ENCODE measurements at places on chromosomes 4 and X.

- DNase-seq, result no peak
These were observed 945.1 kb downstream of the ADGRL3 start for GRCh38 chr4:62145276-62145675.

- no peak for DNase-seq
These were observed 34.8 kb upstream of the MAP9 start for GRCh38 chr4:155411546-155411945.

DNA sequence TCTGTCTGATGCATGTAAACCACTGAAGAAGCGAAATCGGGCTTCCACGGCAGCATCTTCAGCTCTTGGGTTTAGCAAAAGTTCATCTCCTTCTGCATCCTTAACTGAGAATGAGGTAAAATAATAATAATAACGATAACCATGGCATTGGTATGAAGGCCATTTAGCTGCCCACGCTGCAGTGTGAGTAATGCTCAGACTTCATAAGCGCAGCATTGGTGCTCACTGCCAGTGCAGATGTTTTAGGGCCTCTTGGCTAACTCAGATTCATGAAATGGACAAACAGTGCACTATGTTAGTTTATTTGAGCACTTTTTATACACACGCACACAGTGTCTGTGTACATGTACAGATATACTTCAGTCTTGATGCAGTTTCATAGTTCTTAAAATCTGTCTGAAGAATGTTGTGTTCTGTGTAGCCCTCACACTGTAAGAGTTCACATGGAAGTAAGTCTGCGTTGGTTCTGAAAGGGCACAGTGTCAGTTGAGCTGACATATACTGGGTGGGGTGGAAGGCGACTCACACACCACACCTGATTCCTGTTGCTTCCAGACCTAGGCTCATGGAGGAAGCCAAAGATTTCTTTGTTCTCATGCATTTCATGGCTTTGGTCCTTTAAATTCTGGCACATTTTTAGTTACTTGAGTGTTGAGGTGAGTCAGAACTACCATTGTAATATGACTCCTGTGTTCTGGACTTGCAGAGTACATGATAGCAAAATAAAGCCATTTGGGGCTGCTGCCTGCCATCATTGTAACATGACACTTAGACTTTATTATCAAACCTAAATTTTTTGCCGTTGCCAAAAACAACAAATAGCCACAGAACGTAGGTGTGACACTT, 68.7 kb downstream of the NSD2 start:
- no peak for DNase-seq

- no peak for DNase-seq
These were observed 46.1 kb upstream of the TSPAN7 start for GRCh38 chrX:38515291-38515690.

DNA sequence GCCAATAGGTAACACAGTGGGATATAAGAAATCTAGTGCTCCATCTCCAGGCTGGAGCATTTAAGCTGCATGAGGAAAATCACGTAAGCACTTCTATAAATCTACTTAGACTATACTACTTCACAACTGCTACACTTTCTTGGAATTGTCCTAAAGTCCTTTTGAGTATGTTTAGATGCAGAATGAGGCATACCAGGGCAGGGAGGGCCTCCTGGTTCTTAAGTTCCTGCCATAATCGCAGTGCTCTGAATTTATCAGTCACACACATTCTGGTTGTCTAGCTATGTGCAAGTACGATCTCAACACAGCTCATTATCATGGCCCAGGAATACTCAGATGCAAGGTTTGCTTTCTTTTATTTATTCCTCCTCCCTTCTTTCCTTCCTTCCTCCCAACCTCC, 130.3 kb downstream of the GUCY2F start:
- no peak for DNase-seq

DNA sequence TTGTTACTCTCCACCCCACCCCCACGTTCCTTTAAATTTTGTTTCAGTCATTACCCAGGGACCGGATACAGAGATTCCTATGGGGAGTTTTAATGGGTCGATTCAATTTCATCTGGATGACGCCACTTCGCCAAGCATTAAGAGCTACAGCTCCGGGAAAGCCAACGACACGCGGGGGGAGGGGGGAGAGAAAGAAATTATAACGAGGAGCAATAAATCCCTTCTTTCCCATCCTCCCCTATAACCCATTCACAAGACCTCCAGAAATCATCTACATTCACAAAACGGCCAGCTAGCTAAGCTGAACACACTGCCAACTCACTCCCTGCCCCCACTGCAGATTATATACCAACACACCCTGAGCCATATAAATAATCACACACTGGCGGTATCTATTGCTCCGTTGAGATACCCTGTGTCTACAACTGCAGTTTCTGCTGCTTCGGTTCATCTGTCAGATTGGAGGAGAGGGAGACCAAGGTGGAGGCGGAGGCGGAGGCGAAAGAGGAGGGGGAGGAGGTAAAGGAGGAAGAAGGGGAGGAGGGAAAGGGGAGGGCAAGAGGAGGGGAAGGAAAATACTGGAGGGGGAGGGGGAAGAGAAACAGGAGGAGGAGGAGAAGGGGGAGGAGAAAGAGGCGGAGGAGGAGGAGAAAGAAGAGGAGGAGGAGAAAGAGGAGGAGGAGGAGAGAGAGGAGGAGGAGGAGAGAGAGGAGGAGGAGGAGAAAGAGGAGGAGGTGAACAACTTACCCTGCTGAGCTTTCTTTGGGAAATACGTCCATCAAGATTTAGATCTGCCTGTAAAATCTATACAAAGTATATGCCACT, 113.9 kb upstream of the VAMP7 start:
- DNase-seq, result no peak

DNA sequence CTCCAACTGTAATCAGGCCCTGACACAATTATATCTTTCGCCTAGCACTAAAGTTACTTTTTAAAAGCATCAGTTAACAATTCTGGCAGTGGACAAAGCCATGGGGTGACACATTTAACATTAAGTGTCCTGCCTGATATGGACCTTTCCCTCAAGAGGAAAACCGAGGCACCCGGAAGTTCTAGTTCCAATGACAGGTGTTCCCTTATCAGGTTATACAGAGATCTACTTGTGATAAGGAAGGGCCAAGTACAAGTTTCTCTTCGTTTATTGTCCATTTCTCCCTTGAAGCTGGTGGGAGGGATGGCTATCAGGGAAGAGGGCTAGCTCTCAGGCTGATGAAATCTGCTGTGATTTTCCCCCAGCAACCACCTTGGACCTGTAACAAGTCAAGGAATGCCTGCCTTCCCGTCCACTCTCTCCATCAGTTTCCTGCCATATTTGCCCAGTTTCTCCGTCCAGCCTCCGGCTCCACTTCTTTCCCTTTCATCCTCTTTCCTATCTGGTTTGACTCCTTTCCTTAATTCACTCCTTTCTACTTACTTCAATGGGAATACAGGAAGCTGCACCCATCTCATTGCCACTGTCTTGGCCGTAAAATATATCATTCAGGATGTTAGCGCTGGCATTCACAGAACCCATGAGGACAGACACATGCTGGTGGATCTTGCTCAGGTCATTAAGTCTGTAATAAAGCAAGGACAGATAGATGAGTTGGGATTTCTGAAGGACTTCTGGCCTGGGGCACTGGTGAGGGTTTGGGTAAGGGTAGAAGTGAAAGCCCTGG, 95.0 kb downstream of the DGKK start:
- no peak for DNase-seq
